Activated CD4-positive, alpha-beta T cell treated with anti-CD3 and anti-CD28 coated beads, Interleukin-2, amount 50 U/mL, for 4 hours (primary cell): ENCODE measurements at places on chromosomes 6 and 20.

GRCh38 chr6:42987533-42988451, 3.4 kb downstream of the PPP2R5D start:
- DNase-seq, result no peak

GRCh38 chr20:24960302-24960801, 11.3 kb downstream of the CST7 start:
- no peak for DNase-seq

- no peak for DNase-seq
Observed at GRCh38 chr6:165820934-165821333, 157.9 kb upstream of the PDE10A start.

- DNase-seq, result no peak
Observed at GRCh38 chr20:22653658-22654642, 69.6 kb upstream of the FOXA2 start.

DNA sequence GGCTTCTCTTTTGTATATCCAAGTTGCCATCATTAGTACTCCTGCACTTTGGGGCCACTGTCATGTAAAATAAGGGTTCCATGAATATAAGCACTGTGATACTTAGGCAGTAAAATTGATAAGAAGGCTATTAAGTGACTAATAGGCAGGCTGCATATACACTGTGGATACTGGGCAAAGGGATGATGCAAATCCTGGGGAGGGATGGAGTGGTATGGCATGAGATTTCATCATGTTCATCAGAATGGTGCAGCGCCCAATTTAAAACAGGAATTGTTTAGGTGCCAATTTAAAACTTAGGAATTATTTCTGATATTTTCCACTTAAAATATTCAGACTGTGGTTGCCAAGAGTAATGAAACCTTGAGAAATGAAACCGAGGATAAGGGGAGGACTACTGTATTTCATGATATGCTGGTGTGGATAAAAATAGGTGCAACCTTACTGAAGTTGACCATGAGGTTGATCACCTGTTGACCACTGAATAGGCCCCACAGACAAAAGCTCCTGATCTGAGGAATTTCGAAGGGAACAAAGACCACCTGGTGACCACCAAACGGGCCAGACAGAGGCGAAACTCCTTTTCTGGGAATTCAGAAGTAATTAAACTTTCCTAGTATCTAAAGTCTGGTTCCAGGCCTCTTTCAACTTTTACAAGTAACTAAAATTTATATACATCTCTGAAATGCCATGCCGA, 4.9 kb upstream of the TRIM39 start:
- DNase-seq, result no peak

DNA sequence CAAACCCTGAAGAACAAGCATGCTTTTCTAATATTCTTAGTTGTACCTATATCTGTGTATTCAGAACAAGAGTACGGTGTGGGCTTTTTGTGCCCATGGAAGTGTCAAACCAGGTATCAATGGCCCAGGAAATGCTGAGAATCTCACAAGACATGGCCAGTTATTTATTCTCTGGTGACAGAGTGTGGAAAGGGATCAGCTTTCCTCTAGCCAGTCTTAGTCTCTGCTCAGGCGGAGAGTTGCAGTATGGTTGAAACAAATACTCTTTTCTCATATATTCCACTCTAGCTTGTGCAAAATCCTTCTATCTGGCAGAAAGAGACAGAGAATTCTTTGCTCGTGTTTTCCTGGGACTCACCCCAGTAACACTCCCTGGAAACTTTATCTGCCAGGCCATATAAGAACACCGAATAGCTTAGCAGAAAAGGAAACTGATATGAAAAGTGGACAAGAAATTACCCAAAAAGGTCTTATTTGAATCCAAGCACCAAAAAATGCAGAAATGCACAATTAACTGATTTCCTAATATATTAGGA, 173.3 kb upstream of the RSPO3 start:
- no peak for DNase-seq

GRCh38 chr6:10615675-10616074, 78.7 kb downstream of the C6orf52 start:
- no peak for DNase-seq
